Metanephros (tissue), 2 donors: ENCODE measurements at places on chromosomes 1 and 21. TPM values are rescaled to one million over a fixed set of nuclear protein-coding genes. Genes with fewer than 3 reads are reported as not detected.

The RIMKLA gene
- total RNA-seq = 0.35 TPM

The C2CD2 gene
- total RNA-seq = 21.8 TPM

The HSPA6 gene
- total RNA-seq = 26.2 TPM

The OPRD1 gene
- total RNA-seq = 0.23 TPM

The NLRP3 gene
- 4.0 TPM for total RNA-seq

The LCE1F gene
- not detected for total RNA-seq

The ISG15 gene
- 26.9 TPM for total RNA-seq

The IQGAP3 gene
- 11.3 TPM for total RNA-seq

The NGF gene
- 2.2 TPM for total RNA-seq

The HSPA13 gene
- 35.9 TPM for total RNA-seq

The CRTC2 gene
- total RNA-seq = 21.9 TPM

The OR2L2 gene
- 0.06 TPM for total RNA-seq

The SWT1 gene
- total RNA-seq = 11.2 TPM

The PADI2 gene
- total RNA-seq = 21.5 TPM

The RXFP4 gene
- 0.18 TPM for total RNA-seq

The UBL4B gene
- not detected for total RNA-seq

The DYNLT5 gene
- total RNA-seq = 2.2 TPM

The LDLRAD1 gene
- total RNA-seq = not detected

The AMY2A gene
- total RNA-seq = not detected

The SAMD13 gene
- 3.0 TPM for total RNA-seq

The CLIC4 gene
- total RNA-seq = 138 TPM

The HES5 gene
- 4.1 TPM for total RNA-seq
